Activated naive CD4-positive, alpha-beta T cell treated with anti-CD3 and anti-CD28 coated beads for 36 hours (primary cell): ENCODE measurements at places on chromosomes 16 and 17.

DNA sequence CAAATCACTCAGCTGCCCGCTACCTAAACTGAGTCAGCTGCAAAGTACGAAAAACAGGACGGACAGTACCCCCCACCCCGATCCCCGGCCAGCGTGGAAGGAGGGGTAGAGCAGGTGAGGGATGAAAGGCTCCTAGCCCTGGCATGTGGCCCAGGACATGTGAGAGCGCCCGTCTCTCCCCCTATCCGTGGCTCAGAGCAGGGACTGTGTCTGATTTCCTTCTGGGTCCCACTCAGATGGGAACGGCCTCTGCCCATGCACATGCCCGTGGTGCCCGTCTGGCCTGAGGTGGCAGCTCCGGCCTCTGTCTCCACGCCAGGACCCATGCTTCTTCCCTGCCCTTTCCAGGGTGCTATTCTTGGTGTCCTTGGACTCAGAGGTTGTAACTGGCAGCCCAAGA is 30.2 kb upstream of the RASD1 start:
- DNase-seq, result no peak

DNA sequence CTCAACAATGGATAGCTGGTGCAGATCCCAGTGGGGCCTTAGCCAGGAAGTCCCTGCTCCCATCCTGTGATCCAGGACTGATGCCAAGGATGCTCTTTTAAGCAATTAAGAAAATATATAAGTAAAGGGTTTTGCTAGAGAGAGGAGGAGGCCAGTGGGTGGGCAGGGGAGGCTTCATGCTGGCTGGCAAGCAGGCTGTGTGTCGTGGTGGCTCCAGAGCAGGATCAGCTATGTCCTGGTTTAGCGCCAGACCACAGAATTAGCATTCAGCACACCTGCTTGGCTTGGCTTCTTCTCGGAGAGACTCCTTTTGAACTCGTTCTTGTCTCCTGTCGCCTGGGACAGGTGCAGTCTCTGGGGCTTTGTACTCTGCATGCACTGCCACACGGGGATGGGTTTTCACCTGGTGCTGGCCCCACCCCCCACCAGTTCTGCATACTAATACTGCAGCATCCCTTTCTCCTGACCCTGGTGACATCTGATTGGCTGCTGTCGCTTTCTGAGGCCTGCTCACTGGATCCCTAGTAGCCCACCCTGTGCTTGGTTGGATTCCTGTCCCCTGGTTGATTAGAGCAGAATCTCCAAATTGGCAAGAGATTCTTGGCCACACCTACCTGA is 66.1 kb downstream of the PLD6 start:
- DNase-seq, result no peak

DNA sequence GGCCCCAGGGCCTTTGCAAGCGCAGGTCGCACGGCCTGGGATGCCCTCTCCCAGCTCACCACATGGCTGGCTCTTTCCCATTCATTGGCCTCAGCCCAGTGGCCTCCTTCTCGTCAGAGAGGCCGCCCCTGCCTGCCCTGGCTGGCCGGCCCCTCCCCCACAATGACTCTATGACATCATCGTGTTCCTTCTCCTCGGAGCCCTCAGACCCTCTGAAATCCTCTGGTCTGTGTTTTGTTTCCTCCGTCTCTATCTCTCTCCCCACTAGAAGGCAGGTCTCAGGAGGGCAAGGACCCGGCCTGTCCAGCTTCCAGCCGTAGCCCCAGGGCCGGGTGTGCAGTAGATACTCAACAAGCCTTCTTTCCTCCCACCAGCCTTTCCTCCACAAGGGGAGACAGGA is 164.8 kb upstream of the FOXF1 start:
- no peak for DNase-seq

DNA sequence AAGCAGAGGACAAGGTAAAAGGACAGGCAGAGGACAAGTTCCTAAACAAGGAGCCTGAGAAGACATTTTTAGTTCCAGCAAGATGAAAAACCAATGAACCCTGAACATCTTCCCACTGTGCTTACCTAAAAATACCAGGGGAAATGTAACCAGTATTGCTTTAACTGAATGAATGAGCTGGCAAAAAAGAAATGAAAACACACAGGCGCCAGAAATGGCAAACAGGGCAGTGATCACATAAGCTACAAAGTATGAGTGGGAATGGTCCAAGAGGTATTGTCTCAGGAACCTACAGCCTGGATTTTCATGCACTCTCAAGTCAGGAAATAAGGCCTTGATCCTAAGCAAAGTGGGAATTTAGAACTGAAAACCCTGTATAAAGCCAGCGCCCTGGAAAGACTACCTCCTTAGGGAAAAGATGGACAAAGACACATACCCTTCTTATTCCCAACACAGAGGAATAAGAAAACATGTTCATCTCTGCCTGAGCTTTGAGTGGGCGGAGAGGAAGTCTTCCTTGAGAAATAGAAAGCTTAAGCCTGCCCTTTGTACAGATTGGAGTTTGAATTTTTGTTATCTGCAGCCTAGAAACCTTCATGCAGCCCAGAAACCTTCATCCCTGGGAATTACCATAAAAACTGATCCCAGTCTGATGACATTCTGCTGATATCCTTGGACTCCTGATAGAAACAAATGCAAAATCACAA is 2.1 kb downstream of the CMTM2 start:
- DNase-seq, result no peak

DNA sequence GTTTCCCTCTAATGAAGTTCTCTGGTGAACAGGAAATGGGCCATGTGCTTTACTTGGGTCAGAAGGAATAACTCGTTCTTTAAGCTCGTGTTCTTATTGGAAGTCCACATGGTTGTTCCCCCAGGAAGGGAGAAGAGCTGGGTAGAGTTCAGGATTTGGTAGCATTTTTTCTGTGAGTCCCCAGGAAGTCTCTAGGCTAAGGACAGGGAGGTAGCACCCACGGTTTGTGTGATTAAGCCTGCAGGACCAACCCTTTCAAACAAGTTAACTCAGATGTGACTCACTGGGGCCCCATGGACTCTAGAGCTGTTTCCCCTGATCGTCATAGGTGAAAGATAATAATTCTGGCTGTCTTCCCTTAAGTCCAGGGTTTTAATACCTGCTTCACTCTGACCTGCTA is 16.4 kb downstream of the SAP30BP start:
- no peak for DNase-seq

- no peak for DNase-seq
Observed at GRCh38 chr16:5024632-5025031, 9.1 kb downstream of the NAGPA start.

DNA sequence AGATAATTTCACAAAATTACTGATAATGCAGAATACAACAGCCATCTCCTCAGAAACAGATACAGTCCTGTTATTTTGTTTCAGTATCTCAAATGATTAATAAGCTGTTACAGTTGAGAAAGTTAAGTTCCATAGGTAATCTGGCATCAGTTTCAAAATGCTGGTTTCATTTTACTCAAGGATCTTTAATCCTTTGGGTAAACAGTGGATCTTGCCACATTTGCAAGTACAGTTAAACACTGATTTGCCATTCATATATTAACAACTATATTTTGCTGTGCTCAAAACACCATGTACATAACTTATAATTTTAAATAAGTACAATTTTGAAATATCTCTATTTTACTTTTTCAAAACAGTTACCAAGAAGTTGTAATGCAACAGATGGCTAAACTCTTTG is 31.2 kb downstream of the RPGRIP1L start:
- no peak for DNase-seq

GRCh38 chr17:59488805-59489204 is 76.6 kb upstream of the DHX40 start:
- DNase-seq, result no peak

DNA sequence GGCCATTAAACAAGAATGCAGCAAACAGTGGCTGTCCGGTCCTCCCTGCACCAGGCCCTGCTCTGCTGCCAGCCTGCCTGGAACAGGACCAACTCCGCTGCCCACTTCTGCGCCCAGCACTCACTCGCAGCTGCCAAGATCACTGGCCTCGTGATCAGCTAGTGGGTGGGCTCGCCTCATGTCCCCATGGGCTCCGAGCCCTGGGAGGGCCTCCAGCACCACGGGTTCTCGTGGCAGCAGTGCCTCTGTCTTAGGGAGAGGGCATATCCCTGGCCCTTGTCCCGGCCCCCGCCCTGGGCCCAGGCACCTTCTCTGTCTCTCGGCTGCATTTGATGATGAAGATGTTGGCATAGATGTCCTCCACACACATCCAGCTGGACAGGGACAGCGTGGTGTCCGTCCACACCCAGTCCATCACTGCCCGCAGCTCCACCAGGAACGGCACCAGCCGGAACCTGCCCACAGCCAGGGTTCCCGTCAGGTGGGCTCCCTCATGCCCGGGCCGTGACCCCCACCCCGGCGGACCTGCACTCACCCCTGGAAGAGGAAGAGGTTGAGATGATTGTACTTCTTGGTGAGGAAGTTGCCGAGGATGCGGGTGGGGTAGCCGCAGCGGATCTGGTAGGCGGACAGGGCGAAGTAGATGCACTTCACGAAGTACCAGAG is 13.1 kb downstream of the CTU2 start:
- no peak for DNase-seq

DNA sequence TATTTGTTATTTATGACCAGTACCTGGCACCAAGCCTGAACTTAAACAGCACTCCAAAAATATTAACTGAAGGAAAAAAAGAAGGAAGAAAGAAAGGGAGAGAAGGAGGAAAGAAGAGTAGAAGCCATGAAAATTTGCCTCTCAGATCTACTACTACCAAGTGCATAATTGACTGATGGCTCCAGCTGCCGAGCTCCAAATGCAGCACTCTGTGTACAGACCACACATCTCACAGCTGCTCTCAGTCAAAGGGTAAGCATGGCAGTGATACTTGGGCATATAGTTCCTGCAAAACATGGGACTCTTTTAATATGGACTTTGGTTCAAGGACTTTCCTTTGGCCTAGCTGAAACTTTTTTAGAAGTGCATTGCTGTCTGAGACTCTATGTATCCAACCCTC is 44.0 kb upstream of the NOG start:
- no peak for DNase-seq

DNA sequence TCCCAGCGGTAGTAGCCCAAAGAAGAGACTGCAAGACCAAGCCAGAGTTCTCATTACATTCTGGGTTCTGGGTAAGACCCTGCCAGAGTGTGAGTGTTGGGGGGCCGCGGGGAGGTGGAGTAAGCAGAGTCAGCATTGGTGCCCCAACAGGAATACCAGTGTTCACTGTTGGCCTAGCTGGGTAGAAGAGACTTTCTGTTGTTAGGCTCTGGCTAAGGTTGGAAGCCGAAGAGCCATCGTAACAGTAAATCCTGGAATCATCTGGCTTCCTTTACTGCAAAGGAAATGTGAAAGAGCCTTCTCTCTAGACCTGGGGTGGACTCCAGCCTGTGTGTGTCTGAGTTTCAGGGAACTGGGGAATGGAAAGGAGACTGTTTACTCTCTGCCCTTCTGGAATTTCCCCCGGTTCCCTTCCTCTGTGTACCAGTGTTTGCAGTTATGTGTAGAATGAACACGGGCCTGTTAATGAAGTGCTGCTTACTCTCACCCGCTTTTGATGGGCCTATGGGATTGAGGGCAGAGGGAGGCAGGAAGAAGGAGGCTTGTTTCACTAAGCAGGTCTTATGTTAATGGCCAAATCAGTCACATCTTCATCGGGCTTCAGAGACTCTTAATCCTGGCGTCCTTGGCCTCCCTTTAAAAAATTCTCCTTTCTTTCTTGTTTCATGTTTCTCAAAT is 68.5 kb downstream of the WWP2 start:
- no peak for DNase-seq

DNA sequence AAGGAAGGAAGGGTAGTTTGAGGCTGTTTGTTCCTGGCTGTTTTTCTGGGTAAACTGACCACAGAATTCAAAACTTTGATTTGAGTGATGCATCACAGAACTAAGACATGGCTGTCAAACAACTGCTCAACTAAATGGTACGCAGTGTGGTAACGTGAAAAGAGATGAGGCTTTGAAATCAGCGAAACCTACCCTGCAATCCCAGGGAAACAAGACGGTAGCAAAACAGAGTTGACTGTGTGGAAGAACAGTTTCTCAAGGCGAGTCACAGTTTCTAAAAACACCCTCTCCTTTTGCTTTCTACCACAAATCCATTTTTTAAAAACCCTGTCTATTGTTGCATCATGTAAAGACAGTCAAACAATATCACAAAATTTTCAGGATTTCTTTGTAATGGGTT is 156.0 kb upstream of the MAF start:
- no peak for DNase-seq

- DNase-seq, result no peak
Observed at GRCh38 chr17:62898239-62898864, 67.7 kb upstream of the TANC2 start.

DNA sequence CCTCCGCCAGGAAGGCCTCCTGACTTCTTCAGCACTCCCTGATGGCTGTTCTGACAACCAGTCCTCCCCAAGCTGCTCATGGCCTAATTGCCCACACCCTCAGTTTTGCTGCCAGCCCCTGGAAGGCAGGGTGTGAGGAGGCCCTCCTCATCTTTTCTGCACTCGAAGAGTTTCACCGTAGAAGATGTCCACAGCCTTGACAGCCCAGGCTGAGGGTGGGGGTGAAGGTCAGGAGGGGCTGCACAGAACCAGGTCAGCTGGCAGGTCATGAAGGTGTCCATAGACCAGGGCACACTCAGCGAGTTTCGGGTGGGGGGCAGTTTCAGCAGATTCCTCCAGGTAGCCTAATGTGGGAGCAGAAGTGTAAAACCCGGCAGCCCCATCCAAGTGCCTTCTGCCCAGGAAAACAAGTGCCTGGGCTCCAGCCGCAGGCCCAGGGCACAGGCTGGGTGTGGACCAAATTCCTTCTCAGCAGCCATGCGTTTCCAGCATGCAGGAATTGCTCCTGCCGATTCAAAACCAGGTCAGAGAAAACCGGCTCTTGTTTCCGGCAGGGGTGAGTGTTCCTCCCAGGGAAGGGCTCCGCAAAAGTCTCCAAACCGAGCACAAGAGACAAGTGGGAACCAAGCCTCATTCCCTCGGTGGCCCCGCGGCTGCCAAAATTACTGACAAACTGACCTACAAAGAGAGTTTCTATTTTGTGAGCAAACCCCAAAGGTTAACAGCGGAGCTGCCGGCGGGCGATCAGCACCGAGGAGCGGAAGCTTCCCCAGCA is 228.8 kb downstream of the C16orf78 start:
- DNase-seq, result no peak

- no peak for DNase-seq
Observed at GRCh38 chr17:28228109-28228840, 90.7 kb upstream of the TMEM97 start.

GRCh38 chr17:80913928-80914821 is 77.5 kb upstream of the CHMP6 start:
- DNase-seq, result no peak

- DNase-seq, result no peak
Observed at GRCh38 chr17:60293580-60294335, 98.2 kb downstream of the USP32 start.

DNA sequence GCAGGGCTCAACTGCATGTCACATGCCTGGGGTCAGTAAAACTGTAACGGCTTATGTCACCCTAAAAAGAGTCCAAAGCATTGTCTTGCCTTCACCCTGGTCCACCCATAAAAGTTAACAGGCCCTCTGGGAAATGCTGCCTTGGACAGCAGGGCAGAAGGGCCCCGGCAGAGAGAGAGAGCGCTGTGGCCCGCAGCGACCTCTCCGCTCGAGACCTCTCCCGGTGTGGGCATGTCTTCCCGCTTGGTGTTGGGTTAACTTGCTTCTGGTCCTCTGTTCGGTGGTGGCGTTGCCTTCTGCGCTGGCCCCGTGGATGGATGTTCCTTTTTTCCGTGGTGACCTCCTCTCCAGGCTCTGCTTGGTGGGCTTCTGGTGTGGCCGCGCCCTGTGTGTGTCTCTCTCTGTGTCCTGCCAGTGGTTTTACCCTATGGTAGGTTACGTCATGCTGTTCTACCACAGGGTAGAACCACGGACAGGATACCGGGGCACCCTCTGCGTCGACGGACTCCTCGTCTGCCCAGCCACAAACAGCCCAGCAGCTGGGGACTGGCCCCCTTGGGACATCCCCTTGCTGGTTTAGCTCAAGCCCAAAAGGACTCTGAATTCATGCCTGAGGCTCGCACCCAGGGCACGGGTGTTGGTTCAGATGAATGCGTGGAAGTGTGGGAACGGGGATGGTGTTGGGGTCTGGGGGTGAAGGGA is 18.3 kb upstream of the CLEC18A start:
- DNase-seq, result no peak
